ENCODE measurements at places on chromosomes 3 and 15. TPM values are rescaled to one million over a fixed set of nuclear protein-coding genes. Genes with fewer than 3 reads are reported as not detected.

DNA sequence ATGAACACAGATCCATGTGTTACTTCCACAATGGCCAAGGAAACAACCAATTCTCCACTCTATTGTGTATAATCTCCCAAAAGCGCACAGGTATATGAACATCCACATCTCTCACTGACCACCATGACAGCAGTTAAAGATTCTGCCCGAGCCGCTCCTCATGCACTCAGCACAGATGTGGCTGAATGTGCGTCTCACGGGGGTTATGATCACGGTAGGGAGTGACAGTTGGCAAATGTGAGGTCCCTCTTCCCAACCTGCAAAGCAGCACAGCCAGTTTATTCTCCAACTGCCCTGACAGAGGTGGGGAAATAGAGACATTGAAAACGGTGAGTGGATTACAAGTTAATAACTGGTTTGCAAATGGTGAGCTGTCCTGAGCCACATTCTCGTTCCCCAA, 17.6 kb downstream of the FOXP1 start:
- no peak for DNase-seq
- no peak overlapping the region for H3K4me3 ChIP-seq
- peak overlapping the region; percentile 30 for H3K27ac ChIP-seq
- H3K27me3 ChIP-seq: no peaks in the 10 kb centered on the region
- H3K4me1 ChIP-seq: peaks cover 10% of the 10 kb centered on the region

GRCh38 chr15:101618851-101619614, 33.1 kb downstream of the TM2D3 start:
- no peaks in the 10 kb centered on the region for H3K36me3 ChIP-seq
- peaks cover 26% of the 10 kb centered on the region for H3K4me1 ChIP-seq
- no peak for DNase-seq
- no peak overlapping the region for H3K4me3 ChIP-seq
- H3K27me3 ChIP-seq: no peaks in the 10 kb centered on the region

GRCh38 chr3:166367947-166368533, 530.8 kb upstream of the BCHE start:
- no peak overlapping the region for H3K4me3 ChIP-seq
- no peak for DNase-seq
- H3K4me1 ChIP-seq: no peaks in the 10 kb centered on the region
- H3K36me3 ChIP-seq: no peaks in the 10 kb centered on the region
- H3K27me3 ChIP-seq: no peaks in the 10 kb centered on the region
- H3K27ac ChIP-seq: no peak overlapping the region

DNA sequence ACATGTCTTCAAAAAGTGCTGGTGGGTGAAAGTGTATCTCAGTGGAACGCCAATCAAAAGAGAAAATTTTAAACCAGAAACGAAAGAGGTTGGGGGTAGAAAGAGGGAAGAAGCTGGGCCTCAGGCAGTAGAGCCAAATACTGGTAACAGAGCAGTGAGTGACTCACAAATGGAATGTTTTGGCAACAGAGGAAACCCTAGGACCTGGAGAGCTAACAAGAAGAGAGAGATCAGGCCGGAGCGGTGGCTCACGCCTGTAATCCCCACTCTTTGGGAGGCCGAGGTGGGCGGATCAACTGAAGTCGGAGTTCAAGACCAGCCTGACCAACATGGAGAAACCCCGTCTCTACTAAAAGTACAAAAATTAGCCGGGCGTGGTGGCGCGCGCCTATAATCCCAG, 450.8 kb upstream of the NAALADL2 start:
- H3K27me3 ChIP-seq: no peaks in the 10 kb centered on the region
- DNase-seq: no peak
- no peak overlapping the region for H3K27ac ChIP-seq

DNA sequence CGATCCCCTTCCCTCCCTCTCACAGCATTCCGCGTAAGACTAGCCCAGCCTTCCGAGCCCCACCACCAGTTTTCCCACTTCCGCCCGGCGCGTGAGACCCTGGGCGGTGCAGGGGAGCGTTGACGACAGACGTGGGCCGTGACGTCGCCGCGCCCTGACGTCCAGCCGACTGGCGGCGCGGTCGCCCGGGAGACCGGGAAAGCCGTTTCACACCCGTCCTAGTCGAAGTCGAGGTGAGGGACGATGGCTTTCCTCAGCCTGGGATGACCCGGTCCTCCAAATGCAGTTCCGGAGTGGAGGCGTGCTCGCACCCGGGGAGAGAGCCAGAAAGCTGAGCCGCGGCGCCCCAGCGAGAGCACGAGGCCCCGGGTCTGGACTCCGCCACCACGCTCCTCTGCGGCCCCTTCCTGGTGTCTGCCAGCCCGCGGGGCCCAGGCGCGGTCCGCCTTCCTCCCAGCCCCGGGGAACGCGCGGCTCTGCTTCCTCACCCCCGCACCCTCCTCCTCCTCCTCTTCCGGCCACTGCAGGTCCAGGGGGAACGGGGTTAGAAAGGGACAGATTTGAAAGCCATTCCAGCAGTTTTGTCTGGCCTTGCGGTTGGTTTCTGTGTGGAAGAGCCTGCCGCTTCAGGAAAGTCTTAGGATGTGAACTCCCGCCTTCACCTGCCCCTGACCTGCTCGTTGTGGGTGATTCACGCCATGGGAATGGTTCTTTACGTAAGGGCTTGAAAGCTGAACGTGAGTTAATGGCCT, at the start of gene LEKR1:
TSS of gene LEKR1 (plus strand) at position 210 of the 752 bp plus-strand sequence. CDS start 2,977 bp downstream, outside the sequence.
- H3K27me3 ChIP-seq: no peaks in the 10 kb centered on the region
- peak within 1 kb of the TSS; percentile 67 for H3K4me3 ChIP-seq
- DNase-seq: no peak
- peak within 1 kb of the TSS; percentile 91 for H3K27ac ChIP-seq

CLDND1 gene
- total RNA-seq: 84.6 TPM

KBTBD13 gene
- total RNA-seq: 0.17 TPM

ARNT2 gene
- 9.0 TPM for total RNA-seq

Measured in esophagus muscularis mucosa (tissue), 4 donors.